ENCODE measurements at places on chromosomes 4 and X. TPM values are rescaled to one million over a fixed set of nuclear protein-coding genes. Genes with fewer than 3 reads are reported as not detected.

SLC38A5 gene
- not detected for total RNA-seq

CLNK gene
- total RNA-seq: not detected

CC2D2A gene
- 33.2 TPM for total RNA-seq

SMIM31 gene
- 0.56 TPM for total RNA-seq

GPAT3 gene
- total RNA-seq: 97.1 TPM

SPANXN4 gene
- total RNA-seq: 2.5 TPM

HPF1 gene
- total RNA-seq: 30.6 TPM

P2RY4 gene
- total RNA-seq: not detected

SERPINA7 gene
- total RNA-seq: not detected

HTR2C gene
- total RNA-seq: not detected

VBP1 gene
- total RNA-seq: 92.0 TPM

PF4V1 gene
- total RNA-seq: not detected

MOB1B gene
- 23.3 TPM for total RNA-seq

TMEM187 gene
- total RNA-seq: 7.6 TPM

SPARCL1 gene
- not detected for total RNA-seq

BRS3 gene
- total RNA-seq: not detected

ARMCX1 gene
- total RNA-seq: 27.2 TPM

MAGEB2 gene
- total RNA-seq: 32.1 TPM

PRSS12 gene
- total RNA-seq: 8.1 TPM

ALAS2 gene
- total RNA-seq: not detected

HPSE gene
- 5.7 TPM for total RNA-seq

FATE1 gene
- total RNA-seq: not detected

HS3ST1 gene
- 1.3 TPM for total RNA-seq

TMEM154 gene
- 0.90 TPM for total RNA-seq

NUP62CL gene
- total RNA-seq: 4.6 TPM

CD40LG gene
- total RNA-seq: not detected

LRP2BP gene
- total RNA-seq: 0.71 TPM

GABRQ gene
- total RNA-seq: not detected

MSANTD1 gene
- total RNA-seq: not detected

FRAS1 gene
- total RNA-seq: 0.19 TPM

RNF175 gene
- total RNA-seq: 0.83 TPM

RIBC1 gene
- 0.43 TPM for total RNA-seq

CSAG2 gene
- total RNA-seq: 1.1 TPM

LAGE3 gene
- 58.6 TPM for total RNA-seq

TRPC3 gene
- total RNA-seq: not detected

S100G gene
- total RNA-seq: not detected

RHOXF2B gene
- total RNA-seq: not detected

PNMA6A gene
- 9.4 TPM for total RNA-seq

WWC2 gene
- 12.7 TPM for total RNA-seq

INPP4B gene
- 150 TPM for total RNA-seq

SLC7A11 gene
- 53.5 TPM for total RNA-seq

HPGDS gene
- not detected for total RNA-seq

TMEM184C gene
- 26.3 TPM for total RNA-seq

RTL5 gene
- total RNA-seq: 0.29 TPM

FOXR2 gene
- not detected for total RNA-seq

CXCL8 gene
- total RNA-seq: 11.5 TPM

NXF2 gene
- not detected for total RNA-seq

PASD1 gene
- 3.3 TPM for total RNA-seq
